Fibroblast of lung (primary cell): ENCODE measurements at places on chromosomes 12 and 14.

- peak; percentile 43 for DNase-seq
Measured at GRCh38 chr12:90064852-90065801, 356.5 kb upstream of the ATP2B1 start.

- no peak for DNase-seq
Measured at GRCh38 chr14:101454229-101454628, 107.1 kb upstream of the DIO3 start.

- DNase-seq, result no peak
Measured at GRCh38 chr14:33465846-33466700, 484.8 kb downstream of the EGLN3 start.

DNA sequence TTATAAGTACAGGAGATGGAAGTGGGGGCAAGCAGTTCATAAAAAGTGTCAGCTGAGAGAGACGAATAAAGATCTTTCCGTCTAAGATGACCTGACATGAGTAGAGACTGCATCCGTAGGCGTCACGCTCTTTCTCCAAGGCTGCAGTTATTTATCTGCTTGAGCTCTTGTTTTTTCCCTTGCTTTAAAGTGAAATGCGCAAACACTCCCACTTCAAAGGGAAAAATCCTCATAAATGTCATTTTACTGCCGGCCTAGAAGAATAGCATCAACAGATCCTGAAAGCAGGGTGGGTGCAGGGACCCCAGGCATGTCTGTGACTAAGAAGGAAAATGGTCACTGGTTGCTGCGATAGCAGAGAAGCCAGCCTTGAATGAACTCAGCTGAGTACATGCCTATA is 647.4 kb downstream of the MED13L start:
- no peak for DNase-seq

DNA sequence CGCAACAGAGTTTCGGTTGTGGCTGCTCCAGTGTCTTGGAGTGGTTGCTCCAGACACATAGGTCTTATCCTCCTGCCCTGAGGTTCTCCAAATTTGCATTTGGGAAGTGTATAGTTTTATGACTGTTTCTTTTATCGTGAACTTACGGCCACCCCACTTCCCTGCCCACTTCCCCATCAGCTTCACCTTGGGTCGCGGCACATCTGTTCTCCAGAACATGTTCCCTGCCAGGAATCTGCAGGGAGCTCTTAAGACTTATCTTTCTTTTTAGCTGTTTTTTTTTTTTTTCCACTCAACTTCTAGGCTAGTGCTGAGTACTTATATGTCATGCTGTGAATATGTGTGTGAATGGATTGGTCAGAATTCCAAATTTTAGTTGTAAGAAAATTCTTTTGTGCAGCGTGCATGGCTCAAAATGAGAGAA is 75.4 kb downstream of the ETV6 start:
- DNase-seq, result peak; percentile 28

DNA sequence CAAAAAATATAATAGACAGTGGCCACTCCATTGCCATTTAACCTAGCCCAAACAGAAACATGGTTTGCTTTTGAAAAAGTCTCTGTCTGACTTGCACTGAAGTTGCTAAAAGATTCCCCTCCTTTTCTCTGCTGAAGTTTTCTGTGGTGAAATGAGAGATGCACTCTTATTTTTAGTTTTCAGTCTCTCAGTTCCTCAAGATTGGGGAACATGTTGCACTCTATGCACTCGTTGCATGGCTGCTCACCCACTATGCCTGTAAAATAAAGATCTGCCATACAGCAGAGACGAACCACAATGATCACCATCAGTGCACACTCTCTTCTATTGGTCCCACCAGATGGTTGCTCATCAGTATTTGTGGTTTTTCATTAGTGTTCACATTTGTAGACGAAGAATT is 13.1 kb upstream of the DAAM1 start:
- DNase-seq, result no peak

- DNase-seq, result peak; percentile 35
Measured at GRCh38 chr12:53078425-53079225, 565 bp downstream of the SPRYD3 start.

DNA sequence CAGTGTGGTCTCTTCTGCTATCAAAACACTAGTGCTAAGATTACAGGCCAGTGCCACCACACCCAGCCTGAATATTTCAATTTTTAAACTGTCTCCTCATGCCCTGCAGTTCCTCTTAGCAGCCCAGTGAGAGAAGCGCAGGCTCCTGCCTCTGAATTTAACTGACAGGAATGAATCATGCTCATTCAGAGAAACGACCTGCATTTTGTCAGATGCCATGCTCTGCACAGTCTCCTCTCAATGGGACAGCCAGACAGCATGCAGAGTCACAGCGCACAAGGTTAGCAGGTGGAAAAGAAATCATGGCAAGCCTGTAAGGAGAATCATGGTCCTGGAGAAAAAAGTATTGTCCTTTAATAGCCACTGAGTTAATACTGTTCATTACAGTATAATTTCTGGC is 691.0 kb upstream of the SEL1L start:
- DNase-seq, result no peak

GRCh38 chr12:45269412-45269751 is 53.5 kb downstream of the ANO6 start:
- no peak for DNase-seq

DNA sequence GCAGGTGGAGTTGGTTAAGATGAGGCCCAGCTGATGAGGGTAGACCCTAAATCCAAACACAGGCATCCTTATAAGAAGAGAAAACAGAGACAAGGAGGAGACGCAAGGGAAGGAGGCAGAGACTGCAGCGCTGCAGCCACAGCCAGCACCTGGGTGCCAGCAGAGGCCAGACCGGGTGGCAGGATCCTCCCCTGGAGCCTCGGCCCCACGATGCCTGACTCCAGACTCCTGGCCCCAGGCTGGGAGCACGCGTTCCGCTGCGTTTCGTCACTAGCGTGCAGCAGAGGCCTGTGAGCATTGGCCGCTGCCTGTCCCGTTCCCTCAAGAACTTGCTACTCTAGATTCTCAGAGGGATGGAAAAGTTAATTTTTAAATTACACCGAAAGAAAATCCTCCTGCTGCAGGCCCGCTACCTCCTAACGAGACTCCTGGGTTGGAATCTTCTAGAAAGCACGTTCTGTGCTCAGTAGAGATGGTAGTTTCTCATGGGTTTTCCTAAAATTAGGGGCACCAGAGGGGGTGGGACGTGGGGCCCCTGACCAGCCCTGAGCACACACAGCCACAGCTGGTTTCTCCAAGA is 57.7 kb upstream of the FBRSL1 start:
- DNase-seq, result no peak

GRCh38 chr12:8637666-8638065 is 25.0 kb downstream of the MFAP5 start:
- no peak for DNase-seq

- DNase-seq, result no peak
Measured at GRCh38 chr12:52057638-52058576, 6.7 kb downstream of the NR4A1 start.

GRCh38 chr14:72774141-72774540 is 119.8 kb downstream of the DPF3 start:
- no peak for DNase-seq

GRCh38 chr12:113609692-113610469 is 138.2 kb upstream of the LHX5 start:
- DNase-seq, result no peak

- no peak for DNase-seq
Measured at GRCh38 chr12:53719649-53720048, 7.6 kb downstream of the CALCOCO1 start.

- DNase-seq, result peak; percentile 86
Measured at GRCh38 chr12:124939079-124939420, 24.6 kb upstream of the UBC start.

GRCh38 chr12:51378749-51379148 is 12.5 kb downstream of the GALNT6 start:
- DNase-seq, result no peak

DNA sequence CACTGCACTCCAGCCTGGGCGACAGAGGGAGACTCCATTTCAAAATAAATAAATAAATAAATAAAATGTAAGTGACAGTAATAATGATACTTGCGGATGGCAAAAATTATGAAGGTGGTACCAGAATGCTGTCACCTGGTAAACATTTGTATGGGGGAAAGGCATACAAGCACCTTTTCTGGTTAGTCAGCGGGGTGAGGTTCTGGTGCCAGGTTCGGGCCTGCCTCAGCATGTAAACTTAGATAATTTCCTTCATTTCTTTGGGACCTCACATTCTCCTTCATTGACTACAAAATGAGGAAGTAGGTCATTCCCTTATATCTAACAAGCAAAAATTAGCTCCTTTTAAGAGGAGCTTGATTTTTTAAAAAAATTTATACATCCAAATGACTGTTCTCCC is 10.8 kb downstream of the VTI1B start:
- DNase-seq, result no peak

DNA sequence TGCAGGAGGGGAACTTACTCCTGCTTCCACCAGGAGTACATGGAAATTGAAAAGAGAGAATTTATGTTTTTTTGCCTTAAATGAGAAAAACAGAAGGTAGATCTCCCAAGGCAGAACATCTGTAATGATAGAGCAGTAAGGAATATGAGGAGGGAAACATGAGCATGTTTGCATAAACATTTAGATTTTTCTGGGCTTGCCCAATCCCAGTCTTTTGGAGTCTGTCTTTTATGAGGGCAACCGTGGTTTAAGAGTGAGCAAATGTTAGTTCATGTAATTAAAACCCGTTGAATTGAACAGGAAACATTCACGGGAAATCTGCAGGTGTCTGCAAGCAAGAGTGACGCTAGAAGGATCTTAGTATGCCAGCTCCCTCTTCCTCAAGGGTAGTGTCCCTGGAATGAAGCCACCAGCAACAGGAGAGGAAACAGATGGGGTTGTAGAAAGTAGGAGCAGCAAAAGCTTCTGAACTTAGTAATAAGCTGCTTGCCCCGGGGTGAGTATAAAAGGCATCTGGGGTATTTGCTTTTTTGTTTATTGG is 79.3 kb downstream of the ARF6 start:
- DNase-seq, result peak; percentile 73

GRCh38 chr14:52960627-52961026 is 9.8 kb upstream of the FERMT2 start:
- DNase-seq, result no peak

DNA sequence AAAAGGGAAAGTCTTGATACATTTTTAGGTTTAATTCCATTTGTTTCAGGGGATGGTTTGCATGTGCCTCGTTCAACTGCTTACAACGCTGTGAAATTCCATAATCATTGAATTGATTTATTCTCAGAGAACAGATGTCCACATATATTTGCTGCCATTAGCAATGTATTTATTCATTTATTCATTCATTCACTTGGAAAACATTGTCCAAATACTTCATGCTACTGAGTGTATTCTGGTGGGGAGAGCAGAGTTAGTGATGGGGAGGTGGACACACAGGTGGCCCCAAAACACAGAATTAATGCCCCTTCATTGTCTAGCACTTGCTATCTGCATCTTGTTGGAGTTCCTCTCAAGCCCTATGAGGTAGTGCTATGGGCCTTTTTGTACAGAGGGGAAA is 141.2 kb upstream of the PARP11 start:
- DNase-seq, result no peak

GRCh38 chr14:72543341-72543740 is 350.6 kb downstream of the DPF3 start:
- DNase-seq, result no peak

GRCh38 chr14:92254786-92255185 is 68.2 kb upstream of the SLC24A4 start:
- DNase-seq, result peak; percentile 41

DNA sequence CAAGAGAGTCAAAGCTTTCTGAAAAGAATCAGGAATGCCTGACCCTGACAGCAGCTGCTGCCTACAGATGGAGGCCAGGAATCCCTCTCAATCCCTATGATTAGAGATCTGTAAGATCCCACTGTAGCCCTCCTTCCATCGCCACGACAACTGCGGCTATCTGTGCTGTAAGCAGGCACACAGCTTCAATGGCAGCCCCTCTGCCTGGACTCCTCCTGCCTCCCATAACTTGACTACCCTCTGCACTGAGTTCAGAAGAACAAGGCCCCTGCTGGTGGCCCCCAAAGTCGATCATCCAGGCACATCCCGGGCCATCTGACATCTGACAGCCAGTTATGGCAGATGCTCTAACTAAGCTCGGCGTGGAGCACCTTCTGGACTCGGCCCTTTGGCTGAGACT is 2.9 kb downstream of the CLMN start:
- no peak for DNase-seq

DNA sequence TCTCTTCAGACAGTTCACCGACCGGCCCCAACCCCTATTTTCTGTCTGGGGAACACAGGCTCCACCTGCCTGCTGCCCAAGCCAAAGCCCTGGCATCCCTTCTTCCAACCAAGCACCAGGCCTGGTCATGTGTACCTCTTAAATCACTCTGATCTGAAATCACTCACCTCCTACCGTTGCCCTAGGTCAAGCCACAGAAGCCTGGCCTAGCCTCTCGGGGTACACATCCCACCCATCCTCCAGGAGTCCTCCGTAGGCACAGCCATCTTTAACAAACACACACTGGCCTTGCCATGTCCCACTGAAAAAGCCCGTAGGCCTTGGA is 81.8 kb downstream of the IRF2BPL start:
- no peak for DNase-seq

- no peak for DNase-seq
Measured at GRCh38 chr12:4908684-4909409, 858 bp upstream of the KCNA1 start.

DNA sequence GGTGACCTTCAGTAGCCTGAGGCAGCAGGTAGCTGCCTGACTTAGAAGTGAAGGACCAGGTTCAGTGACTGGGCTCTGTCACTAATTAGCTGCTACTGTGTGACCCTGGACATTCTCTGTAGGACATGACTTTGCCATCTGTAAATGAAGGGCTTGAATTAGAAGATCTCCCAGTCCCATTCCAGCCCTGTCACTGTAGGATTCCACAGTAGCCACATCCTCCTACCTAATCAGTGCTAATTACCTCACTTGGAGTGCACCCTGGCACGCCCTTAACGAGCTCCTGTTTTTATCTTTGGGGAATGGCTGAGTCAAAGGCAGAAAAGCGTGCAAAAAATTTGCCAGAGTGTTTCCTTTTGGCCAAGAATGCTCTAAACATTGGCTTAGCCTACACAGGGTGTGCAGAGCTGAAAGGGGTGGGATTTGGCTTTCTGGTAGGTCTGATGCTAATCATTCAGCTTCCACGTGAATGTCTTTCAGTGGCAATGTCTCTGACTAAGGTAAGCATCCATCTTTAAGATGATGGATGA is 6.8 kb downstream of the NTF3 start:
- DNase-seq, result no peak

- no peak for DNase-seq
Measured at GRCh38 chr14:104134061-104134965, 4.1 kb upstream of the KIF26A start.

- DNase-seq, result no peak
Measured at GRCh38 chr14:64581363-64581762, 31.6 kb downstream of the PPP1R36 start.

- DNase-seq, result no peak
Measured at GRCh38 chr12:68865399-68866164, 57.6 kb downstream of the MDM2 start.
